ENCODE measurements at places on chromosomes 13 and 19.

DNA sequence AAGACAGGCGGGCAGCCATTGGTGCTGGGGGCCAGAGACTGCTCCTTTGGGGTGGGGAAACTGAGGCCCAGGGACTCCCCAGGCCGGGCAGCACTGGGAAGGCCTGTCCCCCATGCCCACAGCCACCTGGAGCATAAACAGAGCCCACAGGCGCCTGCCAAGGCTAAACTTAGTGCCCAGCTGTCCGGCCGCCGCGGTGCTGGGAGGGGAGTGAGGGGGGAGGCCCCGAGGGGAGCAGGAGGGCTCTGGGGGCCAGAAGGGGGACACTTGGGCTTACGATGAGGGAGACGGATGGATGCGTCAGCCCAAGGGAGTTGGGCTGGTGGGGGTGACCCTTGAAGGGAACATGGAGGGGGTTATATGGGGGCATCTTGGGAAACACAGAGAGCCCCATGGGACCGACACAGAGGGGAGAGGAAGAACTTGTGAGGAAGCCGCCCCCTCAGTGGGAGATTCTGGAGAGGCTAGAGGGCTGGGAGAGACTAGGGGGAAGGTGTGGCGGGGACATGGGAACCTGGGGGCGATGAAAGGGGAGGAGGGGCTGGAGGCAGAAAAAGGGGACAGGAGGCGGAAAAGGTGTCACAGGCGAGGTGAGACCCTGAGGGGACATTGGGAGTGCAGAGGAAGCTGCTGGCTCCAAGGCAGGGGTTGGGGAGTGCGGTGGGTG is 2.2 kb downstream of the CERS1 start:
- no peak for DNase-seq

DNA sequence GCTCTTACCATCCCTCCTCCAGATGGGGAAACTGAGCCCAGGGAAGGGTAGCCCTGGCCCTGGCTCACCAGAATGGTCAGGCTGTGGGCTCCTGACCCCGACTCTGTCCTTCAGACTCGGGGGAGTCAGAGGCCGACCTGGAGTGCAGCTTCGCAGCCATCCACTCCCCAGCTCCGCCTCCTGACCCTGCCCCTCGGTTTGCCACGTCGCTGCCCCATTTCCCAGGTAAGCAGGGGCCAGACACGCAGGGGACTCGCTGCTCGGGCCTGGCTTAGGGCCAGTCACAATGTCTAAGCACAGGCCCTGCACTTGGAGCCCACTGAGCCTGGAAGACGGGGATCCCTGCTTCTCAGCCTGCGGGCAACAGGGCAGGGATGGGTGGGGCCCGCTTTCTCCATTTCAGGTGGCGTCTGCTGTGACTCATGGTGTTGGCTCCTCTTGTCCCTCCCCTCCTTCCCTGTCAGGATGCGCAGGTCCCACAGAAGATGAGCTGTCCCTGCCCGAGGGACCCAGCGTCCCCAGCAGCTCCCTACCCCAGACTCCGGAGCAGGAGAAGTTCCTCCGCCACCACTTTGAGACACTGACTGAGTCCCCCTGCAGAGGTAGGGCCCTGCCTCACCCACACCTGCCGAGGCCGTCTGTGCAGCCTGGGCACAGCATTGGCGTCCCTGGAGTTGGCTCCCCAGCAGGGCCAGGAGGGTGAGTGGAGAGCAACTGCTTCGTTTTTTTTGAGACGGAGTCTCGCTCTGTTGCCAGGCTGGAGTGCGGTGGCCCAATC is 9.2 kb upstream of the OVOL3 start:
- DNase-seq: no peak

- no peak for DNase-seq
Measured at GRCh38 chr13:92224052-92224821, 825.8 kb downstream of the GPC5 start.

- no peak for DNase-seq
Measured at GRCh38 chr19:32268381-32268780, 77.0 kb upstream of the ZNF507 start.

DNA sequence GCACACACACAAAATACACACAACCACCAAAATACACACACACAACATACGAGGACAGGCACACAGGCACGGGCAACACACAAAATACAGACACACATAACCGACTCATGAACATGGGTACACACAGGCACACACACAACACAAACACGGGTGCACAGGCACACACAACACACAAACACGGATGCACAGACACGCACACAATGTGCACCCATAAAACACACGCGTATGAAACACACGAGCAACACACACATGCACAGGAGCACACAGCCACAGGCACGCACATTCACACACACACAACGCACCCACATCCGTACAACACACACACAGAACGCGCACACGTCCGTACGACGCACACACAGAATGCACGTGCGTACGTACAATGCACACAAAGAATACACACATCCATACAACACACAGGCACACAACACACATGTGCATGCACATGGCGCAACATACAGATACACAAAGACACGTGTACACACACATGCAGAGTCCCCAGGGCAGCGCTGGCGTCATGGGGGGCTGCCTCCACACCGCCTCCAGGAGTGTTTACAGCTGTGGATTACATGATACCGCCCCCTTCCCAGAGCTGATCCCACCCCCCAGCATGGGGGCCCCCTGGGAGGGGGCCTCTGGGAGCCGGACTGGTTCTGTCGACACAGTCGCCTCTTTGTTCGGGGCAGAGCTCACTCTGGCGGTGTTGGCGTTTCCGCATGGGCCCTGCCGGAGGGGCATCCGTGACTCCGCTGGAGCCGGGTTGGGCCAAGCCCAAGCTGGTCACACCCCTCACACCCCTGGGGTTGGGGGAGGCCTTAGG is 2.9 kb downstream of the SBNO2 start:
- DNase-seq: no peak

- DNase-seq: no peak
Measured at GRCh38 chr19:2841855-2842574, 740 bp downstream of the ZNF555 start.

Data from cerebellar nuclear complex (tissue), 1 donor.